ENCODE measurements at places on chromosomes 11 and 22. TPM values are rescaled to one million over a fixed set of nuclear protein-coding genes. Genes with fewer than 3 reads are reported as not detected.

DNA sequence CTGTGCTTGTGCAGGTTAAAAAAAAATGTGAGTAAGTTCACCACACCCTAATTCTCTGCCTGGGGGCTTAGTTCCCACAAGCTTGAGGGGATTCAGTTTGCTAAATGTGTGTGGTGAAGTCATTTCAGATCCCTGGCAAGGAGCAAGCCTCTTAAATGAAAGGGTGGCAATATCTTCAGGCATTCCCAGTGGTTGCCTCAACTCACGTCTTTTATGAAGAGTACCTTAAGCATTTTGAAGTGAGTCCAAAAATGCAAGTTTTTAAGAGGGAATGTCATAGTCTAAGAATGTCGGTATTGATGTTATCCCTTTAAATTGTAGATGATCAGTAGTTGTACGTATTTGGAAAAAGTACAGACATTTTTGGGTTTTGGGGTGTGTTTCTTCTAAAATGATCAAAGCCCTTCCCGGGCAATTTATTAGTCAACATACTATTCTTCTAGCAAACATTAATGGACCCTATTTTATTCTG, 4.9 kb downstream of the TCP11L1 start:
- H3K4me3 ChIP-seq, result no peak overlapping the region
- no peak overlapping the region for H3K27ac ChIP-seq
- H3K36me3 ChIP-seq, result peaks cover 27% of the 10 kb centered on the region
- no peaks in the 10 kb centered on the region for H3K27me3 ChIP-seq

DNA sequence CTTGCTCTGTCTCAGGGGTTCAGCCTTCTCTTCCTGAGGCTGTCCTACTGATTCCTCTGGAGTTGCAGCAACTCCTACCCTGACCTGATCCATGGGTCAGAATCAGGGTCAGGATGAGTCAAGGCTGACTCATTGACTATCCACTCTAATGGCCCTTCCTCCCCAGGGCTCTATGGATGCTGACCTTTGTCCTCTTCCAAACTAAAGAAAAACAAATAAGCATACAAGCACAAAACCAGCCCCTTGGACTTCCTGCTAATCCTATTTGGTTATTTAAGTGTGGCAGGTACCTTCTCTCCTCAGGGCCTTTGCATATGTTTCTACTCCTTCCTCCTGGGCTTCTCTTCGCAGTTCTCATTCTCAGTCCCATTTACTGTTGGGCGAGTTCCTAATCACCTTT, 204.5 kb upstream of the NAV2 start:
- no peak for DNase-seq
- H3K4me3 ChIP-seq, result no peak overlapping the region
- H3K27ac ChIP-seq, result no peak overlapping the region
- H3K27me3 ChIP-seq, result peaks cover 19% of the 10 kb centered on the region

Gene C11orf65
- 0.43 TPM for total RNA-seq

DNA sequence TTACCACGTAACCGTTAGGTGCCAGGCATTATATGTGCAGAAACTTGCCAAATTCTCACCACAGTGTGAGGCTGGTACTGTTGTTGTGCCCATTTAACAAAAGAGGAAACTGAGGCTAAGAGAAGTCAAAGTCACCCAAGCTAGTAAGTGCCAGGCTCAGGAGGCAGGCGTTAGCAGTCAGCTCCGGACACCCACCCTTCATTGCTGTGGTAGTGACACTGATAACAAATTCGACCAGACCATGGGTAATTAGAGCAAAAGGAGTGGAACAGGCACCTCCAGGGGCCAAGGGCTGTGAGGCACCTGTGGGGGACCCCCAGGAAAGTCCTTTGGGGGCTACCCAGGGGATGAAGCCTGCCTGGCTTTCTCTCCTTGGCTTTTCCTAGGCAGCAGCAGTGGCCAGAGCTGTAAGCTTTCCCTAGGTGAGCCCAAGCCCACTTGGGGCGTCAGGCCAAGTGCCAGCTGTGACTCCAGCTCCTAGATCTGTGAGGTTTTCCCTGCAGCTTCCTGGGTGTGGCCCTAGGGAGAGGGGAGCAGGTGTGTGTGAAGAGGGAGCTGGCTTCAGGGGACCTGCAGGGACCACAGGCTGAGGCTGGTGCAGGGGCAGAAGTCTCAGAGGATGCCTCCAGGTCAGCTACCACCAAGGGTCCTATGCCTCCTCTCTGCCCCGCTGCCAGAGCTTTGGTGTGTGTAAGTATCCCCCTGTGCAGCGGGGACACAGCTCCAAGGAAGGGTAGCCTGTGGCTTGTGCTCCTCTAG, 19.7 kb upstream of the ALX4 start:
- H3K36me3 ChIP-seq, result no peaks in the 10 kb centered on the region
- no peaks in the 10 kb centered on the region for H3K27me3 ChIP-seq
- no peak for DNase-seq

DNA sequence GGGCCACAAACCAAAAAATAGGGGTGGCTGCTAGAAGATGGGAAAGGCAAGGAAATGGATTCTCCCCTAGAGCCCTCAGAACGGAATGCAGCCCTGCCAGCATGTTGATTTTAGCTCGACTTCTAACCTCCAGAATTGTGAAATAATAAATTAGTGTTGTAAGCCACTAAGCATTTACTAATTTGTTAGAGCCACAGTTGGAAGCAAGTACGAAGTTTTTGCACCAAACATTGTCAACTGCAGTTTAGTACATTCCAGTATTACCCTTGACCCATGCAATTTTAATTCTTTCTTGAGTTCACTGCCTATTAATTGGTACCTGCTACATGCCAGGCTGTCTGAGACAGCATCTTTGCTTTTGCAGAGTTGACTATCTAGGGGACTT, 32.2 kb downstream of the PARVA start:
- H3K36me3 ChIP-seq, result no peaks in the 10 kb centered on the region
- peaks cover 38% of the 10 kb centered on the region for H3K4me1 ChIP-seq
- no peaks in the 10 kb centered on the region for H3K27me3 ChIP-seq
- H3K4me3 ChIP-seq, result no peak overlapping the region

GRCh38 chr11:106172386-106172991, 95.0 kb downstream of the AASDHPPT start:
- no peak for DNase-seq
- H3K27me3 ChIP-seq, result no peaks in the 10 kb centered on the region
- H3K36me3 ChIP-seq, result no peaks in the 10 kb centered on the region
- H3K4me1 ChIP-seq, result no peaks in the 10 kb centered on the region
- H3K4me3 ChIP-seq, result no peak overlapping the region

Gene UPK3A
- not detected for total RNA-seq

Gene TUB
- total RNA-seq, result 0.76 TPM

All from A673 (cell line).